ENCODE measurements at places on chromosomes 2 and 18.

DNA sequence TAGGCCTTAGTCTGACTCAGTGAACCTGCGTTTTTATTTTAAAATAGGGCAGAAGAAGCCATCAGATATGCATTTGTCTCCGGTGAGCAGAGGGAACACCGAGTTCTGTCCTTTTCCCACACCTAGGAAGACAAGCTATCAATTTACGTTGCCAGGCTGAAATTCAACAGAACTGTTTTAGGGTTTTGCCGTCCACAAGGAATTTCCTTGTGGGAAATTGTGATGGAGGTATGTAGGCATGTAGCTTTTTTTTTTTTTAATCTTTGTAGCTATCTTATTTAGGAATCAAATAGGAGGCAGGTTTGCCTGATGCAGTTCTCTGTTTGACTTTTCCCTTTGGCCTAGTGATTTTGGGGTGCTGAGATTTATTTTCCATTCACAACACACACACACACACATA lies 62.0 kb upstream of the ASAP2 start:
- DNase-seq = no peak

GRCh38 chr2:216698895-216699294 lies 3.5 kb upstream of the IGFBP5 start:
- no peak for DNase-seq

DNA sequence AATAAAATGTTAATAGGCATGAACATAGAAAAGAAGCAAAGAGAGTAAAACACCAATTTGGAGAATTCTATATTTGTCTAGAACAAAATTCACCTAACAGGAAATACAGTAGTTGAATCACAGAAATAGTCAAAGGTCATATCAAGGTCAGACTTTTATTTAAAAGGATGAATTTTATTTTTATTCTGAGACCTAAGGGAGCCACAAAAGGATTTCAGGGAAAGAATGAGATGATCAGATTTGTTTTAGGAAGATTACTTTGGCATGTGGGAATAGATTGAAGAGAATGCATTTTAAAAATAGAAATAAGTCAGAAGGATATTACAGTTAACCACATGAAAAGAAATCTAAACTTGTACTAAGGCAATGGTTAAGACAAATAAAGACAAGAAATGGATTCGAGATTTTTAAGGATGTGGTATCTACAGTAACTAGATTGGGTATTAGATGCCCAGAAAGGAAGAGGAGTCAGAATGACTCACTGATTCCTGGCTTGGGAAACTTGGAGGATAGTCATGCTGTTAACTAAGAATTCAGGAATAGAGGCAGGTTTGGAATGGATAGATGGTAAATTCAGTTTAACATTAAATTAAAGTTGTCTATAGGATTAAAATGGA lies 56.0 kb downstream of the METTL4 start:
- no peak for DNase-seq

DNA sequence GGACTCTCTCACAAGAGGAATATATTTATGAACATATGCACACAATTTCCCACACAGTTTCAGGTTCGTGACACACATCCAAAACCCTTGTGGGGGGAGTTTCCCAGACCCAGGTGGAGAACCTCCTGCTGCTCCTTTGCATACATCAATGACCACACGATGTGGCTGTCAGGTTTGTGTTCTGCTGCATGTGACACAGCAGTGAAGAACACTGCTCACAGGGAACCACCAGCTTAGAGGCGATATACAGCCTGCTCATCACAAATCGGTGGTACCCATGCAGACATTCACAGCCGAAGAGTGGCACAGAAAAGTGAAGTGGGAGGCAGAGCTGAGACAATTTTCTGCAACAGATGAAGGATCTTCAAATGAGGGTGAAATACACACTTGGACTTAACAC lies 175.6 kb upstream of the ZFP36L2 start:
- no peak for DNase-seq

GRCh38 chr2:141709756-141710155 lies 421.1 kb downstream of the LRP1B start:
- DNase-seq = no peak

GRCh38 chr18:45984546-45985235 lies 17.6 kb upstream of the EPG5 start:
- DNase-seq = no peak

DNA sequence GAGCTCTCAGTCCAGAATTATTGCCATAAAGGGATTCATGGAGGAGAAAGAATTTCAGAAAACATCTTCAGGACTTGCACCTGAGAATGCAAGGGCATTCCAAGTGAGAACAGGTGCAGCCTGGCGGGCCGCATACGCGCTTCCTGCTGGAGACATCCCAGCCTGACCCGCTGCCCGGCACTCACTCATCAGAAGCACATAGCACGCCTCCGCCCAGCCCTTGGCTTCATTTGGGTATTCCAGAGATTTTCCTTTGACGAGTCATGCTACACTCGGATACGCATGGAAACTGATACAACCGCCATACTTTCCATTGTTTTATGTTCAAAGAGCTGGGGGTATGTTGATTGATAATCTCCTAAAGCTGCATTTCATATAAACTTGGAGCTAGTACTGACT lies 228.0 kb upstream of the ID2 start:
- DNase-seq = no peak

All from neuronal stem cell (in vitro differentiated cells).